Stimulated activated CD8-positive, alpha-beta memory T cell treated with anti-CD3 and anti-CD28 coated beads, Interleukin-7, amount 100 ng/mL, for 24 hours (primary cell): ENCODE measurements at places on chromosomes 5 and 9.

- DNase-seq, result no peak
Observed at GRCh38 chr9:120490888-120491595, 88.9 kb downstream of the CDK5RAP2 start.

DNA sequence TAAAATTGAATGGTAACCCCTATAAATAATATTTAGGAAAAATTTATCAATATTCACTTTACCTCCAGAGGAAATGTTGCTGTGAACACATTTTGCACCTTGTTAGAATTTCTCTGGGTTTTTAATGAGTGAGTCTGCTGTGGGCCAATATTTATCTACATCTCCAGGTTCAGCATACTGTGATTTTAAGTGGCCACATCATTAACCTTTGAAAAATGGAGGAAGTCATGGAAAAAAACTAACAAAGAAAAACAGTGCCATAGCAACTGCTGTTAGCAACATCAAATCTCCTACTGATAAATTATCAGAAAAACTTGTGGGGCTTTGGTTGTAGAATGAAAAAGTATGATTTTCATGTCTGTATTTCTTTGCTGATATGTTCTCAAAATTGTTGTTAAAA, 55.0 kb downstream of the CD180 start:
- DNase-seq, result no peak

DNA sequence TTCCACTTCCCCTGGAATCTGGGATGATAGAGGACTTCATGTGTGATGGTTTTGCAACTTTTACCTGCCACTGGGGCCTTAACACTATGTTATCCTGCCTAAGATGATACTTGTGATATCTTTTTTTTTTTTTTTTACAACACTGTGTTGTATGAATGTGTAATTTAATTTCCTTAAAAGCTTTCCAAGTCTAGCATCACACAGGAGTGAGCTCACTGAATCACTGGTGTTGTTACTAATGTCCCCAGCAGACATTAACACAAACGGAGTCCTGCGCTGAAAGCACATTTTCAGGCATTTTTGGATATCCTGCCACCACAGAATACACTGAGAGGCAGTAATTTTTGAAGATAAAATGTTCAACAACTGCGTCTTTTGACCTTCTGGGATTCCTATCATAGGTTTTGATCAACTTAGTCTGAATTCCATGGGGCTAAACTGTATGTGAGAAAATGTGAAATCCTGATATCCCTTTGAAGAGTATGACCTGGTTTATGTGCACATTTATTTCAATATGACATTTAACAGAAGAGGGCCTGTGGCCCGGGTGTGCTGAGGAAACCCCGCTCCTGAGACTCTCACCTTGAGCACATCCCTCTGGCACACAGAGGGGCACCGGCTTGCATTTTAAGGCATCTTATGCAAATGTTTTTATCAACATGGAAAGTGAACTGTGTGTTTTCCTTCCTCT, 118.0 kb downstream of the FSTL4 start:
- no peak for DNase-seq

- DNase-seq, result no peak
Observed at GRCh38 chr5:167049043-167049663, 1242.3 kb upstream of the WWC1 start.

DNA sequence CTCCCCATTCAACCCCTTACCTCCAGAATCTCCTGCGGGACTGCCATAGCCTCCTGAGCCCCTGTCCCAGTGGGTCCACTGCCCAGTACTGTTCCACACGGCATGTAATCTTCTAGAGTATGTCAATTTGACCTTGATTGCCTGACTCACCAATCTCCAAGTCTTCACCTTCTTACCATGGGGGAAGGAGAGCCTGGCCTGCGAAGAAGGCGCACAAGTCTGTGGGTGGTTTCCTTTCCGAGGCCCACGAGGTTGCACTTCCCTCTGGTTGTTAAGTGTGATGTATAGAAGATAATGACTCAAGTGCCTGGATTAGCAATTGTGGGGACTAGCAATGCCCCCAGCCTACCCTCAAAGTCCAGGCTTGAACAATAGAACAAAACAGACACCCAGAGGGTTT, 8.1 kb upstream of the TENT4A start:
- no peak for DNase-seq

DNA sequence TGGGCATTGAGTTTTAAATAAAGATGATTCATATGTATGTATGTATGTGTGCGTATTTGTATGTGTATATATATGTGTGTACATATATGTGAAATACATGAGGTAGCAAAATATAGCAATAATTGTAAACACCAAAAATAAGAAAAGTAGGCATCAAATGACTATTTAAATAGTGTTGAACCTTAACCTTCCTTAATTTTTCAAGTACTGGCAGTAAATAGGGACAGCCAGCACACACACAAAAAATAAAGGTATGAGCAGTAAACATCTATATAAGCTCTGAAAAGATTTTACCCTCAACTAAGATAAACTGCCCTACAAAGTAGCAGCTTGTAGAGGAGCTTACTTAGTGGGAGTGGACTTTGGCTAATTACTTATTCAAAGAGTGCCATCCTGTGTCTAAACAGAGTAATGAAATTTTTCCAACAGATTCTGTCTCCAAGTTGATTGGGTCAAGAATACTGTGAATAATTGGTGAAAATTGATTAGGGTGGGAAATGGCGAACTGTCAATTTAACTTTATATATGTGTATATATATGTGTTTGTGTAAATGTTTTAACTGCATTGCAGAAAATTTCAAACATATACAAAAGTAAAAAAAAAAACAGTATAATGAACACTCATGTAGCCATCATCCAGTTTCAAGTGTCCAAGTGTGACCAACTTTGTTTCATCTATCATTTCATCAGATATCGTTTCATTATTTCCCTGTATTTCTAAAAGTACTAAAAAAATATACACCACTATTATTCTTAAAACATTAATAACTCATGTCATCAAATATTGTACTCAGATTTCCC, 2.0 kb upstream of the ADAMTS6 start:
- DNase-seq, result no peak

DNA sequence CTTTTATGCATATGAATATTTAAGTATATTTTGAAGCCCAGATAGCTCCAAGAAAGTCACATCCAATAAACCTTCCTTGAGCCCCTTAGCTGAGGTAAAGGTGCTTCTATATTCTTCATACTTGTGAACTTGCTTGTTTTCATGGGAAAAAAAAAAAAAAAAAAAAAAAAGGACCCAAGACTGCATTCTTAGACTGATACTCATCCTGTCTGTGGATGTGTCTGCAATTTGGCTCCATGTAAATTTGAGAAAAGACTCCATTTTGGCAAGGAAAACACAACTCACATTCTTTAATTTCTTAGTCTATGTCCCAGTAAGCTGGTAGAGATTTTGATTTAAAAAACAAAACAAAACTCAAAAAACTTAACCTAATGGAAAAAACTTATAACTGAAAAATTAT, 238.3 kb downstream of the FBXL17 start:
- no peak for DNase-seq

DNA sequence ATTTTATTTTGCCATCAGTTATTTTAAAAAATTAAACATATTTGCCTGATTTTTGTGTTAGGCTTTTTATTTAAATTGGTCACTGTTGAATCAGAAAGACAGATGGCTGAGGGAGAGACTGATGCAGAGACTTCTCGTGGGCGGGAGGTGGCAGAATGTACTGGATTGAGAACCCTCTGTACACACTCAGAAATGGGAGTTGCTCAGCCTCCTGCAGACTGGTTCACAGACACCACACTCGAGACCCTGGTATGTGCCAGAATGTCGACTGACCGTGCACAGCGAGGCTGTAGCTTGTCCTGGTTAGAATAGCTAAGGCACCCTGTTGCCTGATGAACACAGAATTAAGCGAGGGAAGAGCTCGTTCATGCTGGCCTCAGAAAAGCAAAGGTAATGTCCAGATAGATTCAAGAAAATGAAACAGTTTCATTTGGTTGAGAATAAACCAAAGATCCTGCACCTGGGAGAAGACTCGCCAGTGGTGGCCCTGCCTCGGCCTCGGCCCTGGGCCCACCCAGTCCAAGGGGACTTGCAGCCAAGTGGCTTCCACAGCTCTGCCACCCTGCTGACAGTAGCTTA, 71.3 kb upstream of the OTULINL start:
- no peak for DNase-seq

DNA sequence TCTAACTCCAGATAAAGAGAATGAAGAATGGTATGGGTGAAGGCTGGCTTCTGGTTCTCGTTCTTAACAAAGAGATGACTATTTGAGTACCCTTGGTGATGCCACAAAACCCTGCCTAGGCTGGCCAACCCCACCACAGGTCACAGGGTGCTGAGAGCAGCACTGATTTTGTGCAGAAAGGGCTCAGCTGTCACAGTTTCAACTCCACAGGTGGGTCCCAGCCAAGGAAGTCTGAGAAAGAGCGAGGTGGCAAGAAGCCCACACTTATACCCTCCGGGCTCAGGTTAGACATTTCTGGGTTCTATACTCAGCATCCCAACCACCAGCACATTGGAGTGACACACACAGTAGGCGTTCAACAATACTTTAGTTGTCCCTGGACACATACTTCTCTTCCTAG, 118.1 kb downstream of the SLIT3 start:
- no peak for DNase-seq

DNA sequence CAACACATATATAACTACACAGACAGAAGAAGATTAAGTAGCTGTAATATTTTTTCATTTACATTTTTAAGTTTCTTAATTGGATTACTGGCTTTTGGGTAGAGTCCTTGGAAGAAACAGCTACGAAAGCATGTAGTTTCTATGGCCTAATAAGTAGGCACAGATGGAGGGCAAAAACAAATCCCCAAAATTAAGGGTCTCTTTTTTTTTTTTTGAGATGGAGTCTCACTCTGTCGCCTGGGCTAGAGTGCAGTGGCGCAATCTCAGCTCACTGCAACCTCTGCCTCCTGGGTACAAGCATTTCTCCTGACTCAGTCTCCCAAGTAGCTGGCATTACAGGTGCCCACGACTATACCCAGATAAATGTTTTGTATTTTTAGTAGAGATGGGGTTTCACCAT, 27.1 kb upstream of the MTMR12 start:
- DNase-seq, result no peak

GRCh38 chr9:137673886-137674285, 55.1 kb downstream of the EHMT1 start:
- DNase-seq, result no peak

DNA sequence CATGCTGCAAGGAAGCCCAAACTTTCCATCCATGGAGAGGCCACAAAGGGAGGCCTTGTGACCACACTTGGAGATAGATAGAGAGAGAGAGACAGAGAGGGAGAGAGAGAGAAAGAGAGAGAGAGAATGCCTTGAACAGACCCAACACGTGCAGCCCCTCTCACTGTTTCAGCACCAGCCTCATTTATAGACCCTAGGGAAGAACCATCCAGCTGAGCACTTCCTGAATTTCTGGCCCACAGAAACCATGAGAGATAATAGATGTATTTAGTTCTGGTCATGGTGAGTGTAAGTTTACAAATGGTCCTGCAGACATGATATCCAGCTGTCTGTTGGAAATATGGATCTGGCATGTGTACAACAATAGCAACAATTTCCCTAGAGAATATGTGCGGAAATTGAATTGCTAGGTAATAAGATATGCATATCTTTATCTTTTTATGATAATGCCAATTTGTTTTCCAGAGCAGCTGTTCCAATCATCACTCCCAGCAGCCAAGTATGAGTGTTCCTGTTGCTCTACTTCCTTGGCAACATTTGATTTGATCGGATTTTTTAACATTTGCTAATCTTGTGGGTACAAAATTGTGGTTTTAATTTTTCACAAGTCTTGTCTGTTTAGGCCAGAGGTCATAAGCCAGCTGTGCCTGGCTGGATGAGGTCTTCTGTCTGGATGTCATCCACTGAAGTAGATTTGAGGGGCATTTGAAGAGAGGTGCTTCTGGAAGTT, 217.3 kb upstream of the IL12B start:
- DNase-seq, result no peak

- DNase-seq, result no peak
Observed at GRCh38 chr9:967903-968641, 8.4 kb upstream of the DMRT3 start.

DNA sequence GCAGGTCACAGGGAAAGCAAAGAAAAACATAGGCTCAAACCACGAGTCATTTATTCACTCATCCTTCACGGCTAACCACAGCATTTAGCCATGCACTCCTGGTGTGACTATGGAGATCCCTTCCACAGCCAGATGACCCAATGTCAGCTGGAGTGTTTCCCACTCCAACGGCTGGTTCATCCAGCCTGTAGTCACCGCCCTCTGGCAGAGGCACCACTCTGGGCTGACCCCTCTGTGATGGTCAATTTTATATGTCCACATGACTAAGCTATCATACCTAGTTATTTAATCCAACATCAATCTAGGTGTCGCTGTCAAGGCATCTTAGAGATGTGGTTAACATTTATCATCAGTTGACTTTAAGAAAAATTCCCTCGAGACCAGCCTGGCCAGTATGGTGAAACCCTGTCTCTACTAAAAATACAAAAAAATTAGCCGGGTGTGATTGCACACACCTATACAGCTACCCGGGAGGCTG, 9.5 kb upstream of the PHF19 start:
- DNase-seq, result no peak

DNA sequence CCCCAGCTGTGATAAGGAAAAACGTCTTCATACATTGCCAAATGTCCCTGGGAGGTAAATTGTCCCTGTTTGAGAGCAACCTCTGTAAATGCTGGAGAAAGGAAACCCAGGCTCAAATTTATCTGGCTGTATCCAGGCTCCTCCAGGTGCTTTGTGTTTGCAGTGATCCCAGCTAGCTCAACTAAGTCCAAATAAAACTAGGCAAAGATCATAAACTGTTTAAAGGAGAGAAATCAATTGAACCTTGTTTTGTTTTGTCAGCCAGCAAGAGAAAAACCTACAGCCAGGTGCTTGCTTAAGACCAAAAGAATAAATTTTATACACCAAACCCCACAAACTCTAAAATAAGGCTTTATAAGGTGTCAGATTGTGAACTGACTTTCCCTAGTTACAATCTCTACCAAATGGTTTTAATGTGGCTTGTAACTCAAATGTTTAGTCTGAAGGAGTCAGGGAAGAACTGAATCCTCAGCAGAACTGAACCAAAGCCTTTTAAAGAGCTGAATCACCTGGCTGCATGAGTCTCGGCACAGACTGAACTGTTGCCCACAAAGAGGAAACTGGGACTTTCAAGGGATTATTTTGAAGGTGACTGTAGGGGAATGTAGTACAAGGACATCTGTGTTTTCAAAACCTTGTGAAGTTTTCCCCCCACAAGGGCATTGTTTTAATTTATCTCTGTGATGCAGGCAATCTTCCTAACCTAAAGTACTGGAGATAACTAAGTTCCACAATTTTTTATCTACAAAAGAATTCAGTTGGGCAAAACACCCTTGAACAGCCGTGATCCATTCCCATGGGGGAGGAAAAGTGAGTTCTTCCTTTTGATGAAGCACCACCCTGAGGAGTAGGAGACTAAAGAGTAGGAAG, 201.7 kb upstream of the TARS1 start:
- DNase-seq, result no peak

- DNase-seq, result no peak
Observed at GRCh38 chr5:139886213-139886612, 90.6 kb downstream of the PSD2 start.

DNA sequence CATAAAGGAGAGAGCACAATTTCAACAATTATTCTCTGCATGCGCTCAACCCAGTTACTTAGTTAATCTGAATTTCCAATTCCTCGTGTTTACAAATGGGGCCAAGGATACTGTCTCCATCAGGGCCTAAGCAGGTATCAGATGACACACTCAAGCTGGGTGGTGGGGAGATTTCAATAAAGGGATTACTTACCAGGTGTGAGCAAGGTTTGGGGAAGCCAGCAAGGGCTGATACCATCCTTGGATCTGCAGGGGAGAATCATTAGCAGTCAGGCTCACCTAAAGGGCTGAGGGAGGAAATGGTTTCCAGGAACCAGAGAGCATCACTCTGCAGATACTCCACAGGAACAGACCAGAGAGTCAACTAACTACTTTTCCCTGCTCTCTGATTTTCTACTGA, 487.1 kb downstream of the NTRK2 start:
- DNase-seq, result no peak

GRCh38 chr9:2787065-2787464, 56.8 kb downstream of the PUM3 start:
- DNase-seq, result no peak
